ENCODE measurements at places on chromosomes 3 and 15. TPM values are rescaled to one million over a fixed set of nuclear protein-coding genes. Genes with fewer than 3 reads are reported as not detected.
A peak's percentile ranks its signal among the peaks of the same experiment; 100 is the strongest.

Gene IMPG2
- 0.14 TPM for total RNA-seq

- DNase-seq, result peak; percentile 62
Observed at GRCh38 chr3:150703299-150703755, 393 bp downstream of the ERICH6 start.

- no peak for DNase-seq
Observed at GRCh38 chr3:197460002-197460401, 95.8 kb downstream of the BDH1 start.

Gene FBXW12
- not detected for total RNA-seq

Gene ABI3BP
- total RNA-seq, result not detected

Gene SOX14
- total RNA-seq, result not detected

Gene LRRN1
- 0.98 TPM for total RNA-seq

Gene NOX5
- not detected for total RNA-seq

Gene SLC22A13
- 0.31 TPM for total RNA-seq

- no peak for DNase-seq
Observed at GRCh38 chr3:182214416-182214815, 502.7 kb downstream of the SOX2 start.

DNA sequence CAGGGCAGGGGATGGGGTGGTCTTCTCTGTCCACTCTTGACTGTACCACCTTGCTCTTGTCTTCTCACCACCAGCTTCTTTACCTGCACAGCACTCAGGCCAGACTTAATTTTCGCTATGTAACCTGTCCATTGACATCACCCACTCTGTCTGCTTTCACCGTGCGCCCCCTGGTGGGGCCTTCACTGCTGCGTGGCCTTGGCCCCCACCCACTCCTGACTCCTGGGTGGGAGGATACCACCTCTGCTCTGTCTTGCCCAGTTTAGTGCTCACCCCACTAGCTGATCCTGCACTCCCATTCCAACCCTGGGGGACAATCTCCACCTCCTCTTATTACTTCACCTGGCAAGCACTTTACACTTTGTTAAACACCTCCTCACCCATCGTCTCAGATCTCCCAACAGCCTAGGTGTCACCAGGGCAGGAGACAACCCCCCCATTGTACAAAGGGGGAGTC lies 17.7 kb downstream of the PTH1R start:
- peak; percentile 87 for DNase-seq
